ENCODE measurements at places on chromosomes 12 and 14.

GRCh38 chr14:87494010-87494409 is 499.0 kb downstream of the GALC start:
- no peak for DNase-seq

GRCh38 chr14:47857646-47858045 is 182.2 kb upstream of the MDGA2 start:
- DNase-seq: no peak

- no peak for DNase-seq
Measured at GRCh38 chr14:37591941-37592481, 3.0 kb downstream of the FOXA1 start.

GRCh38 chr12:116990971-116991966 is 80.5 kb downstream of the FBXW8 start:
- no peak for DNase-seq

DNA sequence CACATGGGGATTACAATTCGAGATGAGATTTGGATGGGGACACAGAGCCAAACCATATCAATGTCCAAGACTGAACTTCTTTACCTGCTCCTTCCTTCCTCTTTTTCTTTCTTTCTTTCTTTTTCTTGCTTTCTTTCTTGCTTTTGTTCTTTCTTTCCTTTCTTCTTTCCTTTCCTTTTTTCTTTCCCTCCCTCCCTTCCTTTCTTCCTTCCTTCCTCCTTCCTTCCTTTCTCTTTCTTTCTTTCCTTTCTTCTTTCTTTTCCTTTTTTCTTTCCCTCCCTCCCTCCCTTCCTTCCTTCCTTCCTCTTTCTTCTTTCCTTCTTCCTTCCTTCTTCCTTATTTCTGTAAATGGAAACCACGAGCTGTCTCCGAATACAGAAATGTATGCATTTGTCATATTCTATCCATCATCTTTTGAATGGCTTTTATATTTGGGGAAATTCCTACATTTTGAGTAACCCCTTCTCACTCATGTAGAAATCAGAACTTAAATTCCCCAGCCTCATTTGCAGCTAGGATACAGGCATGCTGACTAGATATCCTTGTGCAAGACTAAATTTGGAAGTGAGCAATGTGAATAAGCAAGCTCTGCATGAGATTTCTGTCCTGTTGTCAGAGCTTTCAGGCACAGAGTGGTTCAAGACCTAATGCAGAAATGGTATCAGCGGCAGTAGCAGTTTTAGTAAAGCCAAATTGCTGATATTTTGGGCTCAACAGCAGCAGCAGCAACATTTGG is 11.5 kb downstream of the GPR33 start:
- no peak for DNase-seq

DNA sequence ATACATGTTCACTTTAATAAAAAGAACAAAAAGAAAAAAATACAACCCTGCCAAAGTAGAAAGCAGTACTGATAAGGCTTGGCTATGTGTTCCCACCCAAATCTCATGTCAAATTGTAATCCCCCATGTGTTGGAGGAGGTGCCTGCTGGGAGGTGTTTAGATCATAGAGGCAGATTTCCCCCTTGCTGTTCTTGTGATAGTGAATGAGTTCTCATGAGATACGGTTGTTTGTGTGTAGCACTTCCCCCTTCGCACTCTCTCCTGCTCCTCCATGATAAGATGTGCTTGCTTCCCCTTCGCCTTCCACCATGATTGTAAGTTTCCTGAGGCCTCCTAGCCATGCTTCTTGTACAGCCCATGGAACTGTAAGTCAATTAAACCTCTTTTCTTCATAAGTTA is 59.9 kb downstream of the USP15 start:
- DNase-seq: no peak

DNA sequence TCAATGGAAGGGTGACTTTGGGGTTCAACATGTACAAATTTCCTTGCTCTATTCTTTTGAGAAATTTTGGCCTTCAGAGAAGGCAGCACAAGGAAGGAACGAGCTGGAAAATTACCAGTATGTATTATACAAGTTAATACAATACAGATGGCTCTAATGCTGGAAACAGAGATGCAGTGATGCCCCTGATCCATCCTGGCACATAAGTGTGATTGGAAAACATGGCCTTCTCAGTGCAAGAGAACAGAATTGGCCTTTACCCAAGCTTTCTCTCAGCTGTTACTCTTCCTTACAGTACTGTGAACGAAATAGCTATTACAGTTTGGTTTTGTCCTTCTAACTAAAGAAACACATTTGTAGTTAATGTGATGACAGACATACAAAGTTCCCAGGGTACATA is 102.5 kb upstream of the GPHB5 start:
- no peak for DNase-seq

DNA sequence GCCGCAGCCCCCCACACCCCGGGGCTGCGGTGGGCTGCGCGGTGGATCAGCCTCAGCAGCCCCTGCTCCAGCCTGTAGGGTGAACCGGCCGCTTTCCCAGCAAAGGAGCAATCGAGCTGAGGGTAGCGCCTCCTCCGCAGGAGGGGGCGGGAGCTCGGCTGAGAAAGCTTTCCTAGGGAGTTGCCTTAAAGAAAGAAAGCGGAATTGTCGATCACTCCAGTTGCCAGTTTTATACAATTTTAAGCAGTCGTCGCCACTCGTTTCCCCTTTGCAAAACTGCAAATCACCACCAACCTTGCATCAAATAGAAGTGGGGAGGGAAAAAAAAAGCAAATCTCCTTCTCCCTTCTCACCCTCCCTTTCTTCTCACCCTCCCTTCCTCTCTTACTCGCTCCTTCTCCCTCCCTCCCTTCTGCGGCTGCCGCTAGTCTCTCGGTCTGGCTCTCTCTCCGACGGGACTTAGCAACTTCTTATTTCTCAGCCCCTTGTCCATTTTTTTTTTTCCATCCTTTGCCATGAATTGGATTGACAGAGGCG is at the start of gene PDE3A:
PDE3A (plus strand) TSS at position 424 of the 537 bp plus-strand sequence. CDS start 748 bp downstream, outside the sequence.
- no peak for DNase-seq

DNA sequence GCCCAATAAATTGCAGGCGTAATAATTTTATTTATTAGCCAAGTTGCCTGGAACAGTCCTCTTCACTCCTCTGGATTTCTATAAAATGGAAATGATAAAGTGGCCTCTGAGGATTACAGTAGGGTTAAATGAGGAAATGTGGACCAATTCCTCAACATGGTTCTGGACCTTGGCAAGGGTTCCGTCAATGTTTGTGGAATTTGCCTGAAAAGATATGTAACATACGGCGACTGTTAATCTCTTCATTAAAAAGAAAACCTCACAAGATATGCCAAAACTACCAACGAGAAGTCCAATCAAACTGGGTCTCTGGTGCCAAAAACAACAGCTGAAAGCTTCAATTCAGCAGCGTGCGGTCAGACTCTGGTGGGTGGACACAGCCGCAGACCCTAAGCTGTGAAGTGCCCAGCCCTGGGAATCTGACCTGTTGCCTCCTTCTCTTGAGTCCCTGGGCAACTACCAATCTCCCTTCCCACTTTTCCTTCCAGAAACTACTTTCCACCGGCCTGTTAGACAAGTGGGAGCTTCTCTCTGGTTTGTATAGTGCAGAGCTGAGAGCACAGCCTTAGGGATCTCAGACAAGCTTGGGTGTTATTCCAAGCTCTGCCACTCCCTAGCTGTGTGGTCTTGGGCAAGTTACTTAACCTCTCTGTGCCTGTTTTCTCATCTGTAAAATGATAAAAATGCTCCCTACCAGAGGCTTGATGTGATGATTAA is 190.5 kb upstream of the GSC start:
- DNase-seq: no peak

- no peak for DNase-seq
Measured at GRCh38 chr14:70254476-70254961, 65.8 kb upstream of the SLC8A3 start.

DNA sequence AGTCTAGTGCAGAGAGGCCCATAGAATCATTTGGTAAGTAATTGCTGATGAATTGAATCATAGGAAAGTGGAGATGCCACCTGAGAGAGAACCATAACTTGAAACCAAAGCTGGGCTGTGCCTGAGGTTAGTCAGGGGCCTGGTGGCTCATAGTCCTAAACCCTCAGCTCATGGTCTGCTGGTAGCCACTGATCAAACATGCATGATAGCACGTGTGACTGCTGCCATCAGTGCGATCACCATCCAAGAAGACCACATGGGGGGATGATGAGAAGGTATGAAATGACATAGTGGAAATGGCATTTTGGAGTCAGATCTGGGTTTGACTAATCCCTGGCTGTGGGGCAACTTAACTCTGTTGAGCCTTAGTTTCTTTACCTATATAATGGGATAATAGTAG is 190.5 kb downstream of the CACNA1C start:
- DNase-seq: no peak

- no peak for DNase-seq
Measured at GRCh38 chr12:101866615-101867373, 10.6 kb upstream of the DRAM1 start.

DNA sequence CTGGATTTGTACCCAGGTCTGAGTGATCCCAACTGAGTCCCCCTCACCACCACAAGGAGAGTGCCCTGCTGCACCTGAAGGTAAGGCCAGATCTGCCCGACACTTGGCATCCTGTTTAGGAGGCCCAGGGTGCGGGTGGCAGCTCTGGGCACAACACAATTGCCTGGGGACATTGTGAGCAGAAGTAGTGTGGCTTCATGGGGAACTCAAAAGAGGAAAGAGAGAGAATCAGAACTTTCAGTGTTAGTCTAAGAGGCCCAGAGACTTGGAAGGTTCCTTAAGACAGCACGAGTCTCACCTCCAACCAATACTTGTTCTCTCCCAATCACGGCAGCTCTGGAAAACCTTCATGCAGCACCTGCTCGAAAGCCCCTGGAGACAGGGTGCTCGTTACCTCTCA is 6.6 kb upstream of the SLC8B1 start:
- DNase-seq: no peak

DNA sequence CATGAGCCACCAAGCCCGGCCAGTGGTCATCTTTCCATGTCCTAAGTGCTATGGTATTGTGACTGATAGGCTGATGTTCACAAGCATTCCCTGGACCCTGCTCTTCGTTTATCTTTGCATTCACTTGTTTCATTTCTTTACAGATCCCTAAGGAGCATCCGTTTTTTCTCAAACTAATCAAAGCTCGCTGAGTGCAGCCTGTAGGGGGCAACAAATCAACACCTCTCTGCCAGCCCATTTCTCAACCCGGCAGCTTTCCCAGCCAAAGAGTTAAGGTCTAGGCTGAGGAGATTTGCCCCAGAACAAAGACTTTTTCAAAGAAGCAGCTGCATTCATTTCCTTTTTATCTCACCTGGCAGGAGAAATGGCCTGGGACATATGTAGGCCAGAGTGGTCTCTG is 12.1 kb downstream of the SIRT4 start:
- DNase-seq: no peak

- no peak for DNase-seq
Measured at GRCh38 chr14:94161058-94161457, 13.1 kb upstream of the PPP4R4 start.

- no peak for DNase-seq
Measured at GRCh38 chr14:105783707-105784106, 257.3 kb downstream of the TMEM121 start.

DNA sequence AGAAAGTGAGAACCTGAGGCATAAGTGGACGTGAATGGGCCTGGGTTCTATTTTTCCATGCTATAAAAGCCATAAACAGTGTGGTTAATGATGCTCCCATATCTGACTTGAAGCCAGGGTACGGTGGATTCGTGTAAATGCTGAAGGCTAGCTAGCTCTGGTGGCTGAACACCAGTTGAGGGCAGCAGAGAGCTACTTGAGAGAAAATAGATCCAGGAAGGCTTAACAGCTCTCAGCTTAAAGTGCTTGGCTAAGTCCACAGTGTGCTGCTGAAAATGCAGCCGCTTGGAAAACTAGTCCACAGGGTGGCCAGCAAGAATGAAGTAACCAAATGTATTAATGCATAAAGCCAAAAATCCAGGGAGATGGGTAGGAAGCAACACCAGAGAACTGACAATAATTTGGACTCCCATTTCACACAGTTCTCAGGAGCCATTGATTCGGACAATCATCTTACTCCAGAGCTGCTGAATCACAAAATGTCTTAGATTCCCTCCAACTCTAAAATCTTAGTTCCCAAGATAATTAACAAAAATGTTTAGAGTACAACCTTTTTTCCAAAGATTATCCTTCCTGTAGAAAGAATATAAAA is 15.0 kb upstream of the FOXG1 start:
- DNase-seq: no peak
